ENCODE measurements at places on chromosomes 1 and 21. TPM values are rescaled to one million over a fixed set of nuclear protein-coding genes. Genes with fewer than 3 reads are reported as not detected.
A peak's percentile ranks its signal among the peaks of the same experiment; 100 is the strongest.

The TNFRSF25 gene
- 97.4 TPM for total RNA-seq

DNA sequence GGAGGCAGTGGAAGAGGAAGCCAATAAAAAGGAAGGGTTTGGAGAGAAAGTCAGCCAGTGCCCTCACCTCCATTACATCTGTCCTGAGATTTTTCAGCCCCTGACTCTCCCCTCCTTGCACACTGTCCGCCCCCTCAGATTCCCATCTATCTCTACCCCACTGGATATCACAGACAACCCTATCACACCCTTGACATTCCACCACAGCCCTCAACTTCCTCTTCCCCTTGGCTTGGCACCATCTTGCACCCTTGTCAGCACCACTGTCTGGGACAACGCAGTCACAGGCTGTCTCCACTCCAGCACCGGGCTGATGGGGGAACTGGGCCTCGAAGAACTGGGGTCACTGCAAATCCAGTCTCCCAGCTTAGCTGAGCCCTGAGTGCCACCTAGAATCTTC is 14.2 kb upstream of the PLEKHA6 start:
- DNase-seq: no peak

- no peak for DNase-seq
These were observed 310.7 kb downstream of the DUSP10 start for GRCh38 chr1:221431068-221431651.

GRCh38 chr1:12442217-12442616 is 175.8 kb downstream of the DHRS3 start:
- no peak for DNase-seq

DNA sequence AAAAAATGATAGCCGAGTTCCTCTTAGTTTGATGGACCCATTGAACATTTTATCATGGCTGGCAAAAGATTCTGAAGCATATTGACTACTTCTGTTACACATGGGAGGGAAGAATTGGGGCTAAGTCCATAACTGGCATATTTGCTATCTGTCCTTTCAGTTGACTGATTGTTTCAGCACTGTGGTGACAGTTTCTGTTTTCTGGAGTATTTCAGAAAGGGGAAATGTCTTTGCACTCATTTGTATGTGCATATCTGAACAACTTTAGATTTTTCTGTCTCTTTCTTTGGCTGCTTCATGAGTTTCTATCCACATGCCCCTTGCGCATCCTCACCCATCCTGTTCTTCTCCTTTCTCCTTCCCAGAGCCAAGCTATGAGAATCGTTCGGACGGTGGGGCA is 33.2 kb downstream of the SPATA46 start:
- DNase-seq: no peak

- peak; percentile 81 for DNase-seq
These were observed 26.5 kb downstream of the DMRTB1 start for GRCh38 chr1:53485478-53486394.

DNA sequence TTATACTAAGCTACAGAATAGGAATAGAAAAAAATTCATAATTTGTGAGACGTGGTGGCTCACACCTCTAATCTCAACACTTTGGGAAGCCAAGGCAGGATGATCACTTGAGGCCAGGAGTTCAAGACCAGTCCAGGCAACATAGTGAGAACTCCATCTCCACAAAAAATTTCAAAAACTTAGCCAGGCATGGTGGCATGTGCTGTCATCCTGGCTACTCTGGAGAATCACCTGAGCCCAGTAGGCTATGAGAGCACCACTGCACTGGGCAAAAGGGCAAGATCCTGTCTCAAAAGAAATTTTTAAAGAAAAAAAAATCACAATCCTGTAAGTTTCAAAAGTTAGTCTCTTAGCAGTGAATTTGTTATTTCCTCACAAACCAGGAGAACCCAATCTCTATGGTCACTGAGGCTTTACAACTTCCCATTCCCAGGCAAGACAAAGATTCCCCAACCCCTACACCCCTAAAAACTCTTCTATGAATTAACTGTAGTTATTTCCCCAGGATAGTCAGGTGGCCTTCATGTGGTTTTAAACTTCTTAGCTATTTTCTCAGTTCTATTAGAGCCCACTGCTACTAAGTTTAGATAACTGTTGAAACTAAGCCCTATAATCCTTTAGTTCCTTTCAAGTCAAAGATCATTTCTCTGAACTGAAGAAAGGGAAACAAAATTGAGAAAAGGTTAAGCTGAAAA is 74.5 kb downstream of the FOXJ3 start:
- no peak for DNase-seq

The FTCD gene
- total RNA-seq: 0.22 TPM

The TMCC2 gene
- 9.8 TPM for total RNA-seq

GRCh38 chr1:34696981-34697380 is 57.9 kb upstream of the GJB5 start:
- no peak for DNase-seq

- no peak for DNase-seq
These were observed 32.2 kb upstream of the SAMD13 start for GRCh38 chr1:84269306-84269705.

The NOTCH2 gene
- 62.4 TPM for total RNA-seq

- DNase-seq: no peak
These were observed 27.8 kb downstream of the OSBPL9 start for GRCh38 chr1:51644533-51645197.

DNA sequence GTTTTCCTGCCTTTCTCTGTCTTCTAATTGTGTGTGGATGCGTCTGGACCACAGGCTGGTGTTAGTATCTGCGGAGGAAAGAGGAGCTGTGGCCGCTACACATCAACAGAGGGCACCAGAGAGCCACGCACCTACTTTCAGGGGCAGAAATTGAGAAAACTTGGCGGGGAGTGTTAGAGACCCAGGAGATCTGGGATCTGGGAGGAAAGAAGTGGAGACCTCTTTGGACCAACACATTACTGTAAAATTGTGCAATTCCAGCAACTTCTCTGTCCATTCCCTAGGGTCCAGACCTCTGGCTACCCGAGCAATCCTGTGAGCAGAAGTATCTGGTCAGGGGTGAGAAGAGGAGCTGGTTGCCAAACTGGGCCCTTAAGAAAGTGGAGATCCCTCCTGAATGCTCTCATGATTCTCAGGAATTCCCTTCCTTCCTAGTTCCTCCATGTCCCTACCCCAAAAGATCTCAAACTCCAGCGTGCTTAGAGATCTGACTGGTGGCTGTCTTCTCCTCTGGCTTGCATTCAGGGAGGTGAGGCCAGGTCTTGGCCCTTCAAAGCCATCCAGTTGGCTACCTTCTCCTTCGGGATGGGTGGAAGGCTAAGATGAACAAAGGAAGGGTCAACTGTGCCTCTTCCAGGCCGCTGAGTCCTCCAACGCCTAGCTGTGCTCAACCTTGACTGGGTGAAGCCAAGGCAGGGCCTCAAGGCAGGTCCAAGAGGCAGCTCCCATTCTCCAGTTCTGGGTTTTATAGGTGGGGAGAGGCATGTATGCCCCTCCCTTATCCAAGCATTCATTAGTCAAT is 1.2 kb upstream of the KIRREL1 start:
- DNase-seq: peak; percentile 59

DNA sequence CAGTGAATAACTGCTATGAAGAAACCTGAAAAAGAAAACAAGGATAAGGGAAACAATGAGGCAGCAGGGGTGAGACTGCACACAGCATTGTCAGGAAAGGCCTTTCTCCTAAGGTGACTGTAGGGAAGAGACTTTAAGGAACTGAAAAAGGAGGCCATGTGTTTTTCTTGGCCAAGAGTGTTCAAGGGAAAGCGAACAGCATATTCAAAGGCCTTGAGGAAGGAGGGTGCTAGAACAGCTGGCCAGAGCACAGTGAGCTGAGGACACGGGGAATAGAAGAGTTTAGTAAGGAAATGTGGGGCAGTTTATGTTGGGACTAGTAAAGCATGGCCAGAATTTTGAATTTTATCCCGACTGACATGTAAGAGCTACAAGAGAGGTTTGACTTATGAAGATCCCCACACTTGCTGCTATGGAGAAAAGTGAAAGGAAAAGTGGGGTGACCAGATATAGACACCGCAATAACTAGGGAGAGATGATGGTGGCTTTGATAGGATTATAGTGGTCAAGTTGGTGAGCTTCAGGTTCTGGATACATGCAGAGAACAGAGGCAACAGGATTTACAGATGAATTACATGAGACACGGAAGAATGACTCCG is 1.4 kb downstream of the RWDD2B start:
- no peak for DNase-seq

DNA sequence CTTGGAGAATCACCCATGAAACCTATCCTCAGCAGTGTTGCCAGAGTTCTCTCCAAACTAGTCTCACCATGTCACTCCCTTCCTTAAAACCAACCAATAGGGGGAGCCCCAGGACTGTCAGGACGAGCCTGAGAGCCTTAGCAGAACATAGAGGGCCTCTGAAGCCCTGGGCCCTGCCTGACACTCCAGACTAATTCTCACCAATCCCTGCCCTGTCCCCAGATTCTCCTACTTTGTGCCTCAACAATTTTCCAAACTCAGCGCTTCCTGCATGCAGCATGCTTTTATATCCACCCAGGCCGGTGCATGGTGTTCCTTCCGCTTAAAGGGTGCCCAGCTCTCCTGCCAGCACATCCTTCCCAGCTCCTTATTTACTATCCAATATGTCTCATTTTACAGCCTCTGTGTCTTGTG is 42.7 kb downstream of the HSD3B1 start:
- peak; percentile 20 for DNase-seq

The INKA2 gene
- total RNA-seq: 2.3 TPM

- no peak for DNase-seq
These were observed 230.8 kb downstream of the NEGR1 start for GRCh38 chr1:72051538-72051937.

The C1orf56 gene
- total RNA-seq: 1.5 TPM

Data from activated CD4-positive, alpha-beta memory T cell treated with anti-CD3 and anti-CD28 coated beads for 36 hours (primary cell).